Dermis lymphatic vessel endothelial cell (primary cell): ENCODE measurements at places on chromosomes 4 and X. TPM values are rescaled to one million over a fixed set of nuclear protein-coding genes. Genes with fewer than 3 reads are reported as not detected.

Gene TMEM150C
- total RNA-seq: 8.3 and 11.2 TPM in 2 replicates

Gene H2BW2
- not detected in 2 replicates for total RNA-seq

Gene GLUD2
- total RNA-seq: 0.43 and 0.87 TPM in 2 replicates

Gene YY2
- 0.65 and 1.1 TPM in 2 replicates for total RNA-seq

Gene PCDH19
- under 0.01 and 0.17 TPM in 2 replicates for total RNA-seq

Gene SPANXA1
- not detected in 2 replicates for total RNA-seq

Gene SUPT20HL2
- total RNA-seq: not detected in 2 replicates

Gene FRMPD4
- under 0.01 TPM in 1 of 2 replicates, not detected in the other for total RNA-seq

Gene PAGE2
- not detected in 2 replicates for total RNA-seq

Gene TLL1
- 33.6 and 39.5 TPM in 2 replicates for total RNA-seq

Gene JCHAIN
- not detected in 2 replicates for total RNA-seq

Gene MID1
- total RNA-seq: 38.5 and 44.1 TPM in 2 replicates

Gene RTL3
- not detected in 2 replicates for total RNA-seq

Gene CYSLTR1
- total RNA-seq: not detected in 2 replicates

Gene DRP2
- under 0.01 TPM in 1 of 2 replicates, not detected in the other for total RNA-seq

Gene GTPBP6
- total RNA-seq: 26.3 and 33.9 TPM in 2 replicates

Gene SGMS2
- total RNA-seq: 33.6 and 49.3 TPM in 2 replicates

Gene MXRA5
- under 0.01 TPM in 1 of 2 replicates, not detected in the other for total RNA-seq

Gene PPBP
- total RNA-seq: not detected in 2 replicates

Gene PTCHD1
- total RNA-seq: not detected in 2 replicates

Gene CTSO
- total RNA-seq: 13.5 and 14.3 TPM in 2 replicates

Gene SSX4
- not detected in 2 replicates for total RNA-seq

Gene HTN1
- total RNA-seq: not detected in 2 replicates

Gene IGFBP7
- total RNA-seq: 851 and 1,319 TPM in 2 replicates

Gene SPANXD
- total RNA-seq: not detected in 2 replicates

Gene GPRASP2
- total RNA-seq: 12.4 and 20.5 TPM in 2 replicates

Gene DRD5
- total RNA-seq: not detected in 2 replicates

Gene SLC9B1
- 0.33 and 0.43 TPM in 2 replicates for total RNA-seq

Gene PNMA5
- total RNA-seq: not detected in 2 replicates

Gene SYNPO2
- 0.11 and 0.52 TPM in 2 replicates for total RNA-seq

Gene MAGEB2
- not detected in 2 replicates for total RNA-seq

Gene COL4A6
- total RNA-seq: 0.22 and 0.95 TPM in 2 replicates

Gene ARL9
- total RNA-seq: not detected in 2 replicates

Gene TLR1
- total RNA-seq: 5.5 and 8.1 TPM in 2 replicates

Gene STOX2
- 16.7 and 27.3 TPM in 2 replicates for total RNA-seq

Gene TNIP3
- total RNA-seq: 0.09 and 0.11 TPM in 2 replicates

Gene NPNT
- total RNA-seq: 0.11 and 0.17 TPM in 2 replicates

Gene LUZP4
- not detected in 2 replicates for total RNA-seq

Gene ZBED1
- 35.8 and 41.4 TPM in 2 replicates for total RNA-seq

Gene CDS1
- total RNA-seq: under 0.01 TPM in 2 replicates

Gene CENPU
- total RNA-seq: 3.9 and 4.0 TPM in 2 replicates

Gene UNC5C
- total RNA-seq: not detected in 2 replicates

Gene ZIC3
- not detected in 2 replicates for total RNA-seq

Gene GPR34
- total RNA-seq: not detected in 2 replicates

Gene XPNPEP2
- total RNA-seq: not detected in 2 replicates

Gene KCTD8
- 0.09 and 0.65 TPM in 2 replicates for total RNA-seq

Gene PABPC5
- 0.33 and 1.7 TPM in 2 replicates for total RNA-seq

Gene CPE
- 0.95 and 0.98 TPM in 2 replicates for total RNA-seq

Gene CENPVL1
- total RNA-seq: not detected in 2 replicates
